Stimulated activated CD4-positive, alpha-beta T cell treated with anti-CD3 and anti-CD28 coated beads, Interleukin-15, amount 100 ng/mL, for 1 hour (primary cell): ENCODE measurements at places on chromosomes 12 and 14.

DNA sequence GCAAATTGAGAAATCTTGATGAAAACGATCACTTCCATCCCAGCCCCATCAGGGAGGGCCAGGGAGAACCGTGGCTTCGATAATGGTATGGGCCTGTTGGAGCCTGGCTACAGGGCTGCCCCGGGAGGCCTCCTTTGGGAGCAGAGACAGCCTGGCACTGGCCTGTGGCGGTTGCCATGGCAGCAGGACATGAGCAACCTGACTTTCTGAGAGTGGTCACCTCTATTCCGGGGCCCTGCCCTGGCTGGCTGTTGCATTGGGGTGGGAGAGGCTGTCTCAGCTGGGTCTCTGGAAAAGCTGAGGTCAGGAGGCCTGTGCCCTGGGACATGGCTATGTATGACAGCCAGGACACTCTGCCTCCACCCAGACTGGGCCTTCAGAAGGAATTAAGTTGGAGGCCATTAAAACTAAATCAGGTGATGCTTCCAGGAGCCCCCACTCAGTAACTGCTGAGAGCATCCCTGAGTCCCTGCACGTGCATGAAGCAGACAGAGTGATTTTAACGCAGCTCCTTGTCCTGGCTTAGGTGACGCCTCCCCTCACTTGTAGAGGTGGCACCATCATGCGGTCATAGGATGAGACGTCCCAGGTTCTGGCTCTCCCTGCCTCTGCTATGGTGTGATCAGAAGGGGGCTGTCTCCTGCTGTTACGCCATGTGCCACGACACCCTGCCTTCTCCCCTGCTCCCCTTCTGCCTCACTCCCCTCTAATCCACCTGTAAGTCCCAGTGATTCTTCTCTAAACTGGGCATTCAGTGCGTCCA lies 126.3 kb downstream of the SLC25A47 start:
- DNase-seq, result no peak

- no peak for DNase-seq
These were observed 15.4 kb upstream of the ANKLE2 start for GRCh38 chr12:132776816-132777568.

DNA sequence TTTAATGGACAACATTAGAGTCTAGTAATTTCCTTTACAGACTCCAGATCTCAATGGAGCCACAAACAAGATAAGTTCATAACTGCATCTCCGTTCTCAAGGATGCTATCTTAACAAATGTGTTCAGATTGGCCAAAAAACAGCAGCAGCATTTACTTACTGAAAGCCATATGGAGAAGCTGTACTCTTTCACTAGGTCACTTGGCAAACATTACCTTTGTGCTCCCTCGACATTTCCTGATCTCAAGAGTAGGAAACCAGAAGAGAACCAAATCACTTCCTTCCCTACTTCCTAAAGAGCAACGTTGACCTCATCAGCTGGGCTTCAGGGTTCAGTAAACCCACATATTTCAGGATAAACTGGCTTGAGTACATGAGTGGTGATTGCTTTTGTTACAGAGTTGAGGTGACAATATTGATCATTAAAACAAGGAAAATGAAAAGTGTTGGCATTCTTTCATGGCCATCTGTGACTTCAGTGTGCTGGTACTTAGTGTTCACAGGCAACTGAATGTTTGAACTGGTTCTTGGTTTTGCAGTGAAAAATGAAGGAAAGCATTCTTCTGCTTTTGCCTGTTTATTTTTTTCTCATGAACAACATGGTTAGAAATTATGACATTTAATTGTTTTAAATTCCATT lies 449.6 kb downstream of the TMEM117 start:
- DNase-seq, result no peak

GRCh38 chr14:69398818-69399210 lies 322 bp downstream of the SLC39A9 start:
- no peak for DNase-seq

DNA sequence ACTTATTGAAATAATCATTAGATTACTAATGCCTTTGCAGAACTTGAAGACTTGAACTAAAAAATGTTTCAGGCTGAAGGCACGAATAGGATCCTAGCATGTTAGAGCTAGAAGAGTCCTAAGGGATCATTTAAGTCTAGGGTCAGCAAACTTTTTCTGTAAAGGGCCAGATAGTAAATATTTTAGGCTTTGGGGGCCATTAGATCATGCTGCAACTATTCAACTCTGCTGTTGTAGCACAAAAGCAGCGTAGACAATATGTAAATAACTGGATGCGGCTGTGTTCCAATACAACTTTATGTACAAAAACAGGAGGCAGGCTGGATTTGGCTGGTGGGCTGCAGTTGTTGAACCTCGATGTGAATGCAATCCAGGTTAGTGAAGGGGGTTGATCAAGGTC lies 221.7 kb downstream of the ATP23 start:
- DNase-seq, result no peak

DNA sequence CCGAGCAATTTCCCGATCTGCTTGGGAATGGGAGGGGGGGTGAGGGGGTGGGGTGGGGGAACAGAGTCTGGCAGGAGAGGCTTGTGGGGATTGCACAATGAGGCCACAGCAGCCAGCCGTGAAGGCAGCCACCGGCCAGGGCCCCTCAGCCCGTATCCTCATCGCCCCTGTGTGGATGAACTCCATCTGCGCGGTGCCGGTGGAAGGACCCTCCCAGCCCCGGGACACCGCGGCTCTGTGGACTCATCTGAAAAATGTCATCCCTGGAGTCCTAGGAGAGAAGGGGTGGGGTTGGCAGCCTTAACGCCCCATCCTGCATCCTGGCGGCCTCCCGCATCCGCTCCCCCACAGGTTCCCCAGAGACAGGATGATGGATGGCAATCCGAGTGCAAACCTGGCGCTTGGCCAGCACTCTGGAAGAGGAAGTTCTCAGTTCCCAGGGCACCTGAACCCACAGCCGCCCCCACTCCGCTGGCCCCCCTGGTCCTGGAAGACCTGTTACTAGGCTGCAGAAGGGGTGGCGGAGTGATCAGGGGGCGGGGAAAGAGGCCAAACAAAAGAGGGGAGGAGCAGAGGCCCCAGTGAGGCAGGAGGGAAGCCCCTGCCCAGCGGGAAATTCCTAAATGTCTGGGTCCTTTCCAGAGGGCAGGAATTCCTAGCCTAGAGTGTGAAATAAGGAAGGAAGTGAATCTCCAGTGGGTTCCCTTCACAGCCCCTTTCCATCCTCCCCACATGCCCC lies 1.2 kb upstream of the TNFAIP2 start:
- no peak for DNase-seq

GRCh38 chr12:81078469-81079196 lies 754 bp downstream of the ACSS3 start:
- DNase-seq, result no peak

GRCh38 chr14:62118871-62119270 lies 356.7 kb downstream of the SNAPC1 start:
- DNase-seq, result no peak

DNA sequence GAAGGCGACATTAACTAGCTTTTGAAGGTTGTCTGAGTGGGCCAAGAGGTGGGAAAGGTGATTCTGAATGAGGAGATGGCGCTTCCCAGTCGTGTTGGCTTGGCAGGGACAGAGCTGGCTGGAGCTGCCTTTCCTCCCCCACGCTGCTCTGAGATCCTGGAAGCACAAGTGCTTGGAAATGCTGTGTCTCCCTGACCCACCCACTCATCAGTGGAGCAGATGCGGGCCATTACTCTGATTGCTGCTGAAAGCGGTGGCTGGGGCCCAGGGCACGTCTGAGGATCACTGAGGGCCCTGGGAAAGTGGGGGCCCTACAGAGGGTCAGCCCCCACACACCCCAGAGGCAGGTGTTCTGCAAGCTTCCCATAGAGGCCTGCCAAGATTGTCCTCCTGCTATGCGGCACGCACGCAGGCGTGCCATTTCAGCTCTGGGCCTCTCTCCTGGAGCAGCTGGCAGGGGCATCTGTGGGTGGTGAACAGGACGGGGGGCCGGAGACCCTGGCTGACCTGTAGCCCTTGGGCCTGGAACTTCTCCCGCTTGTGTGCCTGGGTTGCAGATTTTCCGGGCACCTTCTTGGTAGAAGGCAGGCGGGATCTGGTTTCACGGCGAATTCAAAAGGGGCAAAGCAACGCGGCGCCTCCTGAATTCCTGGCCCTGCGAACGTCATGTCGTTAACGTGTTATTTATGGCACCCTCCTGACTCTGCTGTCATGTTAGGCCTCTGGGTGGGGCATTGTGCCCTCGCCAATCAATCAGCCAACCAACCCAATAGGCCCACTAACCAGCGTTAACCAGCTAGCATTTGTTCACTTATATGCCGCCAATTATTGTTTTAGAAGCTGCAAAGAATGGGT lies 133.8 kb upstream of the TBX3 start:
- DNase-seq, result no peak

GRCh38 chr12:3998397-3998796 lies 125.2 kb upstream of the PARP11 start:
- DNase-seq, result no peak

DNA sequence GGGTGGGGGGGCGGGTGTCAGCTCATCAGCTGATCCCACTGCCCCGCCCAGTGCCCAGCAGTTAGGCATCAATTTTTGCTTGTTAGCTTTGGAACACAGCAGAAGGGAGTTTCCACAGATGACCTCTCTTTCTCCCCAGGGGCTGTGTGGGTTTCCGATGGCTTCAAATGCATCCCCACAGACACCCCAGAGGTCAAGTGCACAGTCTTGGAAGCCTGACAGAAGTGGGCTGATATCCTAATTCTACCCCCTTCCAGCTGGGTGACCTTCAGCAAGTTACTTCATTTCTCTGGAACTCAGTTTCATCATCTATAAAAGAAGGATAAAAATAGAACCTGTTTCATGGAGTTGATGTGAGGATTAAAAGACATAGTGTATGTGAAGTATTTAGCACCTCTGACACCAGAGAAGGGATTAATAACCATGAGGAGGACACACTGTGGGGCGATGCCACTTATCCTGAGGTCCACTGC lies 22.0 kb downstream of the TTC9 start:
- DNase-seq, result no peak

DNA sequence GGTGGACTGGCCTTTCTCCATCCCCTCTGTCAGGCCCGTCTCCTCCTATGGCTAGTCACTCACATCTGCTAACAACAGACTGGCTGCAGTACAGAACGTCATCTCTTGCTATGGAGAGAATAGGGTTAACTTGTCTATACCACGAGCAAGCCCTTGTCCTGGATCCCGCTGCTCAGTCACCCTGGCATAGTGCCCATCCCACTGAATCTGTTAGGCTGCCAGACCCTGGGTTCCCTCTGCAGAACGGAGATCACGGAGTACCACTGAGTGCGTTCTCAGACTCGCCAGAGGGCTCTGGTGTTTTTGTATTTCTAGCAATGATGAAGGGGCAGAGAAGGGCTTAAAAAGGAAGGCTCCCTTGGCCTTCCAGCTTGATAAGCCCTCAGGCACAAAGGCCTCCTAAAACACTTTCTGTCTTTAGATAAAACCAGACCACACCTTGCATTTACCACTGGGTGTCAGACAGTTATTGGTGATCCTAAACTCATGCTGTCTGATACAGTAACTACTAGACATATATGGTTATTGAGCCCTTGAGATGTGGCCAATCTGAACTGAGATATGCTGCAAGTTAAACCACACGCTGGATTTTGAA lies 6.3 kb upstream of the NRIP2 start:
- DNase-seq, result no peak

DNA sequence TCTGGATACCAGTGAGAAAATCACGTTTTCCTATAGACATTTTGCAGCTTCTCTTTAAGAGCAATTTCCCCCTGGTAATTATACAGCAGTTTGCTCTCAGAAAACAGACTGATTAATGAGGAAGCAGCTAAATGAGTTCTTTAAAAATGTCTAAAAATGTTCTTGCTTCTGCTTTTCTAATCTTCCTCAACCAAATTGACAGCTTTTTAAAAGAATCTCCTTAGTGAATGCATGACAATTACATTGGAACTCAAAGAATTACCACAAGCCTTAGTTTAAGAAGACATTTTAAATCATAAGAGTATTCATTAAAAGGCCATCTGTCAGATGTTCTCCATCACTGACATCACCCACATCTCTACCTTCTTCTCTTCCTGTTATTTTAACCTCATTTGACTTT lies 135.8 kb upstream of the PLXNC1 start:
- no peak for DNase-seq

DNA sequence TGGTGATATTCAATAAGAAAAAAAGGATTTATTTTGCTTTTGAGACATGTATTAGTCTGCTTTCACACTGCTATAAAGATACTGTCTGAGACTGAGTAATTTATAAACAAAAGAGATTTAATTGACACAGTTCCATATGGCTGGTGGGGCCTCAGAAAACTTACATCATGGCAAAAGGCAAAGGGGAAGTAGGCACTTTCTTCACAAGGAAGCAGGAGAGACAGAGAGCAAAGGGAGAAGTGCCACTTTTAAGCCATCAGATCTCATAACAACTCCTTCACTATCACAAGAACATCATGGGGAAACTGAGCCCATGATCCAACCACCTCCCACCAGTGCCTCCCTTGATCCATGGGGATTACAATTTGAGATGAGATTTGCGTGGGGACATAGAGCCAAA lies 43.9 kb downstream of the BHLHE41 start:
- no peak for DNase-seq

DNA sequence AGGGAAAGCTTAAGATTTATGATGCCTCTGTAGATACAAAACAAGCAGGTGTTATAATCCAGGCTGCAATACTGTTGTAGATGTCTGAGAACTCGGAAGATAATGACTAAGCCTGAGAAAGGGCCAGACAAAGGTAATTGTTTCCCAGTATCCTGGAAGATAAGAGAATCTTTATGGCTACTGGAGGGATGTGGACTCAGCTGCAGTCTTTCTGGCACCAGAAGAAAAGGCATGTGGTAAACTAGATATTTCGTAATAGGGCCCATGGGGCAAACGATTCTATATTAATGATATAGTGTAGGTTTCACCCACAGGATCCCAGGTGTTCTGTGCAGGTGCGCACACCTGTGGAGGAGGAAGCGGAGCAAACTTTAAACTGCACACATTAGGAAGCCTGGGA lies 9.2 kb upstream of the APOLD1 start:
- no peak for DNase-seq

- no peak for DNase-seq
These were observed 14.5 kb downstream of the DYRK2 start for GRCh38 chr12:67662910-67663538.

DNA sequence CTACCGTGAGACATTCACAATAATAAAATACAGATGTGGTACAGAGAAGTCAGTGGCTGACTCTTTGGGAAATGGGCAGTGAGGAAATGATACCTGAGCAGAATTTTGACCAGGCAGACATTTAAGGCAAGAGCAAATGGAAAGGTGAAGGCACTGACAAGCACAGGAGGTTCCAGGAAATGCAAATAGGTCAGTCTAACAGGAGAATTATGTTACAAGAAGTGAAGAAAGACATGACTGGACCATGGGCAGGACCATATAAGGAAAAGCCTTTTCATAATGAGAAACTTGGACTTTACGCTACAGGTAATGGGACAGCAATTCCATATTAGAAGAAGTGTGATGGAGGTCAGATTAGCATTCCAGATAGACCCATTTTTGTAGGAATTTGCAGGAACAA lies 338.9 kb downstream of the PDZRN4 start:
- DNase-seq, result no peak

DNA sequence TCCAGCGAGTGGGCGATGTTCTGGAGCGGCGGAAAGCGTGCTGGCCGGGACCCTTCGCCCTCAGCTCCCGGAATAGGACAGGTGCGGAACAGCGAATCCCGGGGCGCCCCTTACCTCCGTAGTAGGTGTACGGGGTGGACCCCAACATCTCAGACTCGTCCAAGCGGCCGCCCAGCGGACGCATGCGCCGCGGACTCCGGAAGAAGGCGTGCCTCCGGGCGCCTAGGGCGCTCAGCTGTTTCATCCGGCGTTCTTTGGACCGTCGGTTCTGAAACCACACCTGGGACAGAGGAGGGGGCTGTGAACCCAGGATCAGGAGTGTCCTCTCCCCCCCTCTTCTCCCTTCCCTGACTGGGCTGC lies 4.5 kb downstream of the LHX5 start:
- no peak for DNase-seq

GRCh38 chr12:103928682-103929045 lies 1.5 kb upstream of the HSP90B1 start:
- DNase-seq, result peak; percentile 5
